ENCODE measurements at places on chromosomes 1 and 21. TPM values are rescaled to one million over a fixed set of nuclear protein-coding genes. Genes with fewer than 3 reads are reported as not detected.

DNA sequence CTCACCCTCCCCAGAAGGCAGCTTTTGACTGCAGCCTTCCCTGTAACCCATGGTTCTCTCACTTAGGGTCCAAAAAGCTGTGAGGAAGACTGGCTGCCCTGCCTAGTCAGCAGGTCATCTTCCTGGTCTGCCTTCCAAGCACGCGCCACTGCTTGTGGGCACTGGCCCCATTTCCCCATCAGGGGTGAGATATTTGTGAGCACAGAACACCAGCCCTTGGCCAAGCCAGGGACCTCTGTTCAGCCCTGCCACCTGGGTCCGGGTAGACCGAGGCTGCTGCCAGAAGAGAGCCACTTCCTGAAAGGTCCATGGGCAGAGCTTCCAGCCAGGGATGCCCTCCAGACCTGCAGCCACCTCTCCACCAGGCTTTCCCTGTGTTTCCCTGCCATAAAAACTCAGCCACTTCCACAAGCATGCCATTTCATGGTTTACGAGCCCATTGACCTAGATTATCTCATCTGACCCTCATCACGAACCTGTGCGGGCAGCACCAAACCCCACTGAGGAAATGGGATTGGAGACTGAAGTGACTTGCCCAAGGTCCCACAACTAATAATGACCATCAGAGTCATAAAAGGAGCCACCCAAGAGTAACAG lies 40.5 kb downstream of the GLIS1 start:
- no peak for DNase-seq

DNA sequence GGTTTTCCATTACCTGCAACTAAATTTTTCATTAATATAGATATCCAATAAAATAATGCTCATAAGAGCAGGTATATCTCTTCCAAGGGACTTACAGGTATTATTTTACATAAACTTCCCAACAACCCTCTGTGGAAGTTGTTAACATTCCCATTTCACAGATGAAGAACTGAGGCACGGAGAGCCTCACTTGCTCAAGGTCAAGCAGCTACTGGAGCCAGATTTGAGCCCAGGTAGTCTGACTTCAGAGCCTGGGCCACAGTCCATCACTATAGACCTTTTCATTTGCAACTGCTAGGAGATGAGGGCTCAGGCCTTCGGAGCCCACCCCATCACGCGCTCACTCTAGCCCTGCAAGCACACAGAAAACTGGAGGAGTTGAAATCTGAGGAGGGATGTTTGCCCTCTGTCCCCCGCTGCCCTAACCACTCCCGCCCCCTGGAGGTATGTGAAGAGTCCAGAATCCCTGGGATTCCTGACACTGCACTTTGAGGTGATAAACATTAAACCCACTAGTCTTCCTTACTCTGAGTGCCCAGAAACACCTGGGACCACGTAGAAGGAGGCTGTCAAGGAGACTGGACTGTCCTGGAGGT lies 11.7 kb upstream of the ALPL start:
- no peak for DNase-seq

RCSD1 gene
- total RNA-seq: 0.57 TPM

NPR1 gene
- total RNA-seq: 1.5 TPM

DIO1 gene
- total RNA-seq: not detected

DAB1 gene
- 0.45 TPM for total RNA-seq

ARTN gene
- total RNA-seq: not detected
